ENCODE measurements at places on chromosomes 7 and 10.

- DNase-seq: no peak
Observed at GRCh38 chr7:18408461-18408860, 87.1 kb upstream of the HDAC9 start.

DNA sequence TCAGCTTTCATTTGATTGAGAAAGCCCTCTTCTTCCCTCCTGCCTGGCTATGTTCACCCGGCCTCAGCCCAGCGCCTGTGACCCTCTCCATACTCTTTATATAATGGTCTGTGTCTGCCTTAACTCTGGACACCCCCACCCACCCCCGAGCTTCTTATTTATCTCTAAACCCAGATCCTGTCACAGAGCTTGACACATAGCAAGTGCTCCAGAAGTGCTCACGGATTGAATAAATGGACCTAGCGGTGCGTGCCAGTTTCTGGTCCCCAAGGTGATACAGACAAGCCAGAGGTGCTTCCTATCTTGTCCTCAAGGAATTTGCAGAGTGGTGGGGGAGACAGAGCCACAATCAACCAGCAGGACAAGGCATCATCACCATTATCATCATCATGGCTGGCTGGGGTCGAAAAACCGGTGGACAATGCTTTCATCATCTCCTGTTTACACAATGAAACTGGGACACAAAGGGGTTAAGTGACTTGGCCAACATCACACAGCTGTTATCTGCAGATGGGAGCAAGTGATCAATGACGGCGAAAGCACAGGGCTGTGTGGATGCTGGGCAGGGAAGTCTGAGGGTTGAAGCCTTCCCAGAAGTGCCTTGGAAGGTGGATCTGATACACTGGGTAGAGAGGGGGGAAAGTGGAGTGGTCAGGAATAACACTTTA is 2.2 kb upstream of the LOXL4 start:
- no peak for DNase-seq

GRCh38 chr7:157791261-157791660 is 454.5 kb downstream of the DNAJB6 start:
- no peak for DNase-seq

GRCh38 chr7:77401002-77401401 is 15.1 kb downstream of the GSAP start:
- DNase-seq: no peak

DNA sequence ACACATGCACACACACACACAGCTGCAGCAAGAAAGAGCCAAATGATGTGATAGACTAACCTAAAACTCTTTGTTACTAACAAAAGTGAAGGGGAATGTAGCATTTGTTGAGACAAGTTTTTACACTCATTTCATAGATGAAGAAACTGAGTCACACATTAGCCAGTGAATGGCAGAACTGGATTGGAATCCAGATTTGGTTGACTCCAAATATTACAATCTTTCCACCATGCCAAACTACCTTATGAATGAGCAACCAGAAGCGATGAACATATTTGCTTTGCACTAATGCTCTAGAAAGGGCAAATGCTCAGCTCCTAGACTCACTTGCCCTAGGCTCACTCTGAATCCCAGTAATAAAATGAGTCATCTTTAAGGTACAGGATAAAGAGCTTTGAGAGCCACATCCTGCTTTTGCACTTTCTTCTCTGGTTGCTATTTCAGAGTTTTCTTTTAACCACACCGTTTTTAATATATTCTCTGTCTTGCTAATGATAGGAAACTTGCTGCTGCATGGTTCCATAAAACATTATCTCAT is 111.9 kb downstream of the GPAM start:
- DNase-seq: no peak

DNA sequence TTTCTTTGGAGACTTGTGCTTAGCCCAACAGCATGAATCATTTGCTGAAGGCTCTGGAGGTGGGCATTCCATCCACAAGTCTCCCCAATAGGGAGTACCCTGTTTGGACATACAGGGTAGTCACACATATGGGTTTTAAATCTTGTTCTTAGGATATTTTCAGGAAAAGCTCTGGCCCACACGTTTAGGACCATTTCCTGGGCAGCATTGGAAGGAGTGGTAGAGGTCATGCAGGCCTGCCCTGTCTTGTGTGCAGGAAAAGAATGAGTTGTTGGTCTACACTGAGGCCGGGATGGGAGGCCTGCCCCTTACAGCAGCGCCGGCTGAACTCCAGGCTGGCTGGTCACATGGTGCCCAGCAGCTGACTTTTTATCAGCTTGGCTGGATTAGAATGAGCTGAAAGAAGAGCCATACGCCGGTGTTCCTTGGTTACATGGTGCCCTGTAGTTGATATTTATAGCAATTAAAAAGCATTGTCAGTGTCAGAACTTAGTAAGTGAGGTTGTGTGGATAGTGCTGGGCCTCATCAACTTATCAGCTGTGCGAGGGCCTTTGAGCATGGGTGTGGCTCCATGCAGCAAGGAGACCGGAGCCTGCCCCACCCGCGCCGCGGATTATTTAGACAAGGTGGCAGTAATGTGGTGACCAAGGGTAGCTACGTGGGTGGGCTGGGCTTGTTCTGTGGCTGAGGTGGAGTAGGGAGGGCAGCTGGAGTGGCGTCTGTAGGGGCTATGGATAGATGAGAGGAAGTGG is 28.6 kb downstream of the OGDH start:
- DNase-seq: no peak

DNA sequence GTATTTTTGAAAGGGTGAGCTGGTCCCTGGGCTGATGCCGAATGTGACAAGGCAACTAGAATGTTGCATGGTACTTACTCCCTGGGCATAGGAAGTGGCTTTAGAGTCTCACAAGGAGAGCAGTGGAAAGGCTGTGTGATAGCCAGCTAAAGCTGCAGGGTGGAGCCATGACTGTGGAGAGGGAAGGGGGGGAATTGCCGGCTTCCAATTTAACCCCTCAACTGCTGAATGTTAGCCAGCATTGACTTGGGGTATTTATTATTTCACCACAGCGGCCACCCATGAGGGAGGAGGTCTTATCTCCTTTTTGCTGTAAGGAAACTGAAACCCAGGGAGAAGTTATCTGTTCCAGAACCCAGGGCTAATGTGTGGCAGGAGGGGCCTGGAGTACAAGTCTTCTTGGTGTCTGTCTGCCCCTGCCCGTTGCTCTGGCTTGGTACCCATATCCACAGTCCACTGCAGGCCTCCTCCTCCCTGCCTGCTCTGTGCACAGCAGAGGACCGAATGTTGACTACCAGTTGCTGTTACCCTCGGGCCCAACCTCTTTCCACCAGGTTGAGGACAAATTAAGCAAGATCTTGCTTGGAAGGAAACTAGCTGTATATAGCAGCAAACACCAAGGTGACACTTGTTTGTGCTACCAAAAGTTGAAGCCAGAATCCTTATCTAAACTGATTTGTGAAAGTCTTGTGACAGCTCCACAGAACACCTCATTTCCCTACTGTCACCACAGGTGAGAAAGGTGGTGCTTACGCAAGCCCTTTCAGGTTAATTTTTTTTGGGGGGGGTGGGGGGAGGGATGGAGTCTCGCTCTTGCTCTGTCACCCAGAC is 37.6 kb downstream of the WBP1L start:
- no peak for DNase-seq

DNA sequence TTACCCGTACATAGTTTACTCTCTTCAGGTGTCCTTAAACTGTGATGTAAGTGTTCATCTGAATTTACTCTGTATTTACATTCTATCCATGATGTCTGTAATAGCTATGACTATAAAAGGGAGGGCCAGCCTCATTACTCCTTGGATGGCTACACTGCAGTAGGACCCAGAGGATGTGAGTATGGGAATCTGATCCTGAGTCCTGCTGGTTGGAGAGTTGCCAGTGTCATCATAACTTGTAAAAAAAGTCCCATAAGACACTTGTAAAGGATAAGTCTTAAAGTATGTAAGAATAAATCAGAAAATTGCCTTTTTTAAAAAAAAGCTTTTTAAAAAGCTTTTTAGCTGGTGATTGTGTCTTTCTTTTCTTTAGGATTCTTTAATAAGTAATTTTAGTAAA is 95.4 kb downstream of the PPP1R9A start:
- DNase-seq: no peak

GRCh38 chr7:102814025-102814471 is 65.2 kb downstream of the FAM185A start:
- DNase-seq: no peak

Data from activated T-cell treated with anti-CD3 and anti-CD28 coated beads, Interleukin-2, amount 50 U/mL, for 72 hours (primary cell).